Brain (organoid and tissue), 16 donors: ENCODE measurements at places on chromosomes 6 and 20. TPM values are rescaled to one million over a fixed set of nuclear protein-coding genes. Genes with fewer than 3 reads are reported as not detected.
A peak's percentile ranks its signal among the peaks of the same experiment; 100 is the strongest.

CLDN20 gene
- not detected for polyA plus RNA-seq

HNF4A gene
- polyA plus RNA-seq, result 0.10 TPM

SIRPD gene
- not detected for polyA plus RNA-seq

RIMS4 gene
- polyA plus RNA-seq, result 21.5 TPM

PDE10A gene
- polyA plus RNA-seq, result 0.64 TPM

GRCh38 chr20:38630727-38631126 is 29.1 kb downstream of the ARHGAP40 start:
- DNase-seq, result no peak

DNA sequence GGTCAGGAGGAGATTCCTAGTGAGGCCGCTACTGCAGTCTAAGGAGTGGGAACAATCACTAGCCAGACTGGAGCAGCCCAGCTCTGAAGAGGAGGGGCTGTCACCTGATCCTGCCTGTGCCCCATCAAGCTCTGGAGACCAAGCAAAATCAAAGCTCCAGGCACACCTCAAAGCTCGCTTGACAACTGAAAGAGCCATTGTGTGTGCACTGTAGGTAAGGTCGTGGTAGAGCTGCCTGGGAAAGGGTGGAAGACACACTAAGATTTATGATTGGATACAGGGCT is 58.2 kb downstream of the CSE1L start:
- peak; percentile 10 for DNase-seq

DNA sequence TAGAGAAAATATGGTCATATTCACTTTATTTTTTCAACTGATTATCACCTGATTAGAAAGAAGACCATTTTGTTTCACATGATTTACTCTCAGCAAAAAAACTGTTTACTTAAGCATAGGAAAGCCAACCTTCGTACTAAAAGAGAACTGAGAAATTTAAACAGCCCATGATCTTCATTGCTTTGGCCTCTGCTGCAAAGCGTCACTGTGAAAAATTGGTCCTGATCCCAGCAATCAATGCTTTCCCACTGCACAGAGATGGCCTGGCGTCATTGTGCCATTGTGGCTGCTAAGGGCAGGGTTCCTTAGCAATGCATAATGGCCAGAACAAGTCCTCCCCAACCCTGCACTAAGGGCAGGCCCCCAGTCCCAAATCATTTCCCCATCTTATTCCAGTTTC is 19.9 kb upstream of the THEMIS start:
- DNase-seq, result peak; percentile 5

DNA sequence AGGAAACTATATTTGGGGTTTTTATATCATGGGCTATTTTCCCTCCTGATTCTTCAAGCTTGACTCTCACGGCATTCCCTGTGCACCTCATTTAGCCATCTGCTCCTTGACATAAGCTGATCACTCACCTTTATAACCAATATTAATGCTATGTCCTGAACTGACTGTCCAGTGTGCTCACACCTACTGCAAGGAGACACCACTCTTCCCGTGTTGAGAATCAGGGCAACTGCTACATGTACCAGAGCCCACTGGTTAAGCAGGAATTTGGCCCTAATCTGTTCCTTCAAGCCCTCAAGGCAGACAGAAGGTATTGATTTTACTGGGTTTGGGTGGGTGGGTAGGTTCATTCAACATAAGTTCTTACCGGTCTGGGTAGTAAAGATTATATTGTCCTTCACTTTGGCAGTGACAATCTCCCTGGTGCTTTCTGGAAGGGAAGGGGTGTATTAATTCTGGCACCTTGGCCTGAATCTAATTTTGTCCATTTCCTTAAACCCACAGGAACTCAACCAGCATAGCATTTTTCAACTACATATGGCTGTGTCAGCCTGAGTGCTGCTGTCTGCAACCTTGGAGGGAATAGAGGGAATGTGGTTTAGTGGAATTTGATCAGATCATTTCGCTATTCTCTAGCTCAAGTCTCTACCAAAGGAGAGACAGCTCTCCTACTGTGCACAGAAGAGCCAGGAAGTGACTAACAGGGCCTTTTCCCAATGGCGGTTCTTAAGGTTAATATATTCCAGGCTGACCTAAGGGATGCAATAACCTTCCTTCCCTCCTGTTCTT is 293.2 kb downstream of the BTBD9 start:
- no peak for DNase-seq

- no peak for DNase-seq
These were observed 513.3 kb upstream of the NOX3 start for GRCh38 chr6:155968921-155969320.

DNA sequence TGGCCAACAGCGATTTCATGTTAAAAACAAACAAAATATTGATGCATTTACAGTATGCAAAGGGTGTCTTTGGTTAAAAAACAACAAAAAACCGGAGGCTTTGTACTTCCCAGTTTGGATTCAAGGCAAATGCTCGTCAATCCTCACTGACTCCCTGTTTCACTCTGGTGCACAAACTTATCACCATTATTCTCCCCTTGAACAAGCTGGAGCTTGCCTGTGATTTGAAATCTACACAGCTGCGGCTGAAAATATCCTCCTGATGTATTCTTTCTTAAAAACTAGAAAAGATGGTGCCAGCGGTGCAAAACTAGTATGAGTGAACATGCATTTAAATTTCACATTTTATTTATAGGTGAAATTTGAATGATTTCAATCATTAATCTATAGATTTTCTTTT is 3.3 kb downstream of the PERP start:
- no peak for DNase-seq

DNA sequence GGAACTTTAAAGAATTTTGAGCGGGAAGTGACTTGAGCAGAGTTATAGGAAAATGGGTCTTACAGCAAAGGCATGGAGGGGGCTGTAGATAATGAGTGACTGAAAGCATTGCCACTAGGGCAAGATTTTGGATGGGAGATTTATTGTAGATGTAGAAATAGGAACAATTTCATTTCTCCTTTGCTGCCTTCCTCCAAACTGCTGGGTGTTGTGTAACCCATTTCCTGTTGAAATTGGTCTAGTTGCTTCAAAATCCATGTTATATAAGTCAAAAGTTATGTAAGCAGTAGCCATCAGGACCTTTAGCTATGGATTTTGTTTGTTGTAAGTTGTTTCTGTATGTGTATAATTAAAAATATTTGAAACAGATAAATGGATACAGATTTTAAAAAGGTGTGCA is 11.1 kb downstream of the YWHAB start:
- no peak for DNase-seq

GRCh38 chr6:65537600-65537999 is 169.4 kb downstream of the EYS start:
- DNase-seq, result peak; percentile 86

GRCh38 chr20:54073288-54073687 is 2.9 kb upstream of the BCAS1 start:
- DNase-seq, result no peak

GRCh38 chr6:170012037-170012330 is 260.6 kb downstream of the ERMARD start:
- no peak for DNase-seq

GRCh38 chr20:40835321-40835720 is 146.3 kb upstream of the MAFB start:
- DNase-seq, result no peak

DNA sequence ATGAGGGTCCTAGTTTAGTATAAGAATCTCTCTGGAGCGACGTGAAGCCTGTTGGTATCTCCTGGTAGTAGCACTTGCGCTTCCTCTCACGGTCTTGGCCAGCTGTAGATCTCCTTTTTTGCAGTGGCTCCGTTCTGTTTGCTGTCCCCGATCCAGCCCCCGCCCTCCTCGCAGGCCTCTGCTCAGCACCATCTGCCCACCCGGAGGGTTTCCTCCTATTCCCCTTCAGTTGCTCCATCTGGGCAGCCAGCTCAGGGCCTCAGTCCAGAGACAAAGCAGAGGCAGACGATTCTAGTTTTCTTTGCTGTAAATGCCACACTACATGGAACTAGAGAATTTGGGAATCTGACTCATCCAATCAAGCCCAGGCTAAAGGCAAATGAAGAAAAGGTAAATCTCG is 126.6 kb downstream of the TIAM2 start:
- peak; percentile 92 for DNase-seq

GRCh38 chr6:166268431-166268830 is 39.8 kb downstream of the PRR18 start:
- no peak for DNase-seq

DNA sequence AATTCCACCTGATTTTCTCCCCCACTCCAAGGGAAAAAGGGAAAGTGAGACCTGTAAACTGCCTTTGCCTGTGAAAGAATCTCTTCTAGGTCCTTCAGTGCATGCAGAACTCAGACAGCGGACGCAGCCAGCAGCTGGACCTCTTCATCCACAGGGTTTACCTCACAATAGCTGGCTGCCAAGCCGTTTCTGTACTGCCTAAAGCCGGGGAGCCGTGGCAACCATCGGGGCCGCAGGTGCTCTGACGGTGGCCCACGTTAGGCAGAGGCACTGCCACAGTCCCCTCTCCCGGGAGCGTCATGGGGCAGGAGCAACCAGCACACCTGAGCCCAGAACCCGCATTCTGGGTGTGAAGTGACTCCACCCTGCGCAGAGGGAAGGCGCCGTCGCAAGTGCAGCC is 206.1 kb downstream of the TTLL2 start:
- DNase-seq, result no peak

DNA sequence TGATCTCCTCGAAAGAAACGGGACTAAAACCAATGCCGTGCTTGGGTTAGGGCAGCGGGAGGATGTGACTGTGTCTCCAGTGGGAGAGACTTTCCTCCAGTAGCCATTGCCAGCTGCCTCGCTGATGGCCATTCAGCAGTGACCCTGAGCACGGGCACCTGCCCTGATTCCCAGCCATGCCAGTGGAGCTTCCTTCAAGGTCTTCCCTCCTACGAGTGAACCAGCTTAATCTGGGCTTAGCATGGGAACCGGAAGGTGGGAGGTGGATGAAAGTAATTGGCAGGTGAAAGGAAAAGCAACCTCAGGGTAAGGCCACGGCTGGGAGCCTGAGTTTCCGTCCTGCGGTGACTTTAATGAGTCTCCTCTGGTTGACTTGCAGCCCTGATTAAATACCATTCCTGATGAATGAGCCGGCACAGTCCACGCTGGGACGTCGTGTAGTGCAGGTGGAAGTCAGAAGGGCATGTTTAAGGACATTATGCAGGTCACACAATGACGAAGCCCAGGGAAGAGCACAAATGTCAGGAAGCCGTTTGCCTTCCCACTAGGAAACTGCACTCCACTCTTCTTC is 813.5 kb downstream of the QKI start:
- DNase-seq, result no peak

DNA sequence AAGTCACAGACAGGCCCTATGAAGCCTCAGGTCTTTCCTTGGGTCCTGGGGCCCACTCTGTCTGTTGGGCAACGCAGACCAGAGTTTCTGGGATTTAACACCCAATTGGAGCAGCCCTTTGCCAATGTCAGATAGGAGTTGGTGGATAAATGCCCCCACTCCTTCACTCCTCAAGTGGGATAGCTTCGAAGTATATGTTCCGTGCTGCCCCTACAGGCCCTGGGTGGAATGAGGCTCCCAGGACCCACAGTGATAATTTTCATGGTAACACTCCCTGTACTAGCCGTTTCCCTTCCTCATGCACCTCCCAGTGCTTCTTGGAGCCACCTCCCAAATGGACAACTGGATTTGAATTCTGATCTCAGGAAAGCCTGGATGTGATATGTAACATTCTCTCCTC is 145.4 kb downstream of the FOXA2 start:
- DNase-seq, result no peak

DNA sequence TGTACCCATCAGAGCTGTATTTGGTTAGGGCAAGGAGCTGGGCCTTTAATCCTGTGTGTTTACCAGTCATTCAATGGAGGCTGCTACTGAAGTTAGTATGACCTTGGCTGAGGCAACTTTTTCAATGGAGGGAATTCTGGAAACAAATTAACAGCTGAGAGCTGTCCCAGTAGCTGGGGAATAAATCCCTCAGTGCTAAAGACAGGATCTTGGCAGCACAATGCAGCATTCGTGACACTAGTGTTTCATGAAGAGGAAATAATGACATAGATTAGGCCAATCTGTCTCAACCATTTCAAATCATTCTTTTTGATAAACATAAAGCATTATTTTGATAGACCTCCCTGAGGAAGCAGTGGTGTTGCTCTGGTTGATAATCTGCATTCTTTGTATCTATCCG is 42.9 kb downstream of the GRM1 start:
- DNase-seq, result no peak

- no peak for DNase-seq
These were observed 8.7 kb upstream of the RPS21 start for GRCh38 chr20:62378215-62378614.

- DNase-seq, result no peak
These were observed 191.1 kb upstream of the CCN2 start for GRCh38 chr6:132142308-132142707.

- DNase-seq, result no peak
These were observed 8.6 kb downstream of the PNLDC1 start for GRCh38 chr6:159808647-159809046.

DNA sequence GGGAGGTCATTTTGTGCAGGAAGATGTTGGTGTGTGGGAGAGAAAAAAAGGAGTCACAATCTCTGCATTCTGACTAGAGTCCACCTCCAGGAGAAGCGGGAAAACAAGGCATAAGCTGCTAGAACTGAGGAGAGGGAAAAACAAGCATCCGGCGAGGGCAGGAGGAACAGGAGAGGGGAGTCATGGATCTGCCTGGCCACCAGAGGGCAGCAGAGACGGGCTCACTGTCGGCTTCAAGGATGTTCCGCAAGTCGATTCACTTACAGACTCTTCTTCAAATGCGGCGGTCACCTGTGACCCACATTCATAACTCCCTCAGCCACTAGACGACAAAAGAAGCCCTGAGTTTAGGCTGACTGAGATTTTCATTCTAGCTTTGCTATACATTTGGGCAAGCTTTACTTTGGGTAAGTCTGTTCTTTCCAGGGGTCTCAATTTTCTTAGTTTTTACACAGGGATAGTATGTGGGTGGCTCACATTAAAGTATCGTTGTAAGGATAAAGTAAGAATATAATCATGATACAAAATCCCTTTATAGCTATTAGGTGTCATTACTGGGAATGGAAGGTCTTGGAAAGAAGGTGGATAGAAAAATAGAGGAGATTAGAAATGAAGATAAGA is 6.6 kb upstream of the BTNL2 start:
- DNase-seq, result peak; percentile 68

DNA sequence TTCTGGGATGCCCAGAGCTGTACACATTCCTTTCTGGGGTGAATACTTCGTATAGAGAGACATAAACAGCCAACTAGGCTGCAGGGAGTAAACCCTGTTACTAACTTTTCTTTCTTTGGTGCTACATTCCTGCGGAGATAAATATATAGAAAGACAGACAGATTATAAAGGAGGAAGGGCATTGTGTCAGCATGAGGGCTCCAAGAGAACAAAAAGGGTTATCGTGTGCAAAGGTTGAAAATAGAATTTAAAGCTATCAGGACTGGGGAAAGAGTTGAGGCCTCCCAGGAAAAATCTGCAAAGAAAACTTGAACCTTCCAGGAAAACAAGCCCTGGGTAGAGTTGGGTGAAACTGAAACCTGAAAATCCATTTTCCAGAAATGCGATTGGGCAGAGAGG is 68.0 kb downstream of the TMEM170B start:
- no peak for DNase-seq
